ENCODE measurements at places on chromosomes 13 and 19.

GRCh38 chr19:38093587-38093986 lies 130.4 kb downstream of the DPF1 start:
- no peak for DNase-seq

DNA sequence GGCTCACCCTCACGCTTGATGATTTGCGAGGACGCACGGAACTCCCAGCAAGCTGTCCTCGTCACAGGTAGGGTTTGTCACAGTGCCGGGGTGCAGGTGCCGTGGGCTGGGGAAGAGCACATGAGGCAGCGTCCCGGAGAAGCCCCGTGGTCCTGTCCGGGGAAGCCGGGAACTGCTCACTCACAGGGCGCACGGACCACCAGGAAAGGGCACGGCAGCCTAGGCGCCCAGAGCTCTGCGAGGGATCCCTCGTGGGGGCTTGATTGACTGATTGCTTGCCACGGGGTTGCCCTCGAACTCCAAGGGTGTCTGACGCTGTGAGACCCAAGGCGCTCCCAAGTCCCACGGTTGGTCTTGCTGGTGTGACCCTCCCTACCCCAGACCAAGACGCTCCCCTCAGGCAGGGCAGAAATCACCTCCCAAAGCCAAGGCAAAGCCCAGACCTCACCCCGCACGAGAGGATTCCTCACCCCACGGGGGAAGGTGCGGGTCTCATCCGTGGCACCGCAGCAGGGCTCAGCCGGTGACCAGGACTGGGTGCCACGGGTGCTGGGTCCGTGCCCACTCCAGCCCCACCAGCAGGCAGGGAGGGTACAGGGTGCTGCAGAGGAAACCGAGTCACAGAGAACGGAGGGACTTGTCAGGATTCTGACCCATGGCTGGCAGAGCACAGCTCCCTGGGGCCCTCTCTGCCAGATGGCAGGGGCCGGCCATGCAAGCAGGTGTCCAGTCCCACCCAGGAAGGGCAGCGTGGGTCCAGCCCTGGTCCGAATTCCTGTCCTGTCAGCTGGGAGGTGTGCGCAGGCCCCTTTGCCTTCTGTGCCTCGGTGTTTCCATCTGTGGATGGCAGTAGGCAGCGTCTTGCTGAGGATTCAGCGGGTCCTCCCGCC lies 7.7 kb downstream of the C2CD4C start:
- no peak for DNase-seq

DNA sequence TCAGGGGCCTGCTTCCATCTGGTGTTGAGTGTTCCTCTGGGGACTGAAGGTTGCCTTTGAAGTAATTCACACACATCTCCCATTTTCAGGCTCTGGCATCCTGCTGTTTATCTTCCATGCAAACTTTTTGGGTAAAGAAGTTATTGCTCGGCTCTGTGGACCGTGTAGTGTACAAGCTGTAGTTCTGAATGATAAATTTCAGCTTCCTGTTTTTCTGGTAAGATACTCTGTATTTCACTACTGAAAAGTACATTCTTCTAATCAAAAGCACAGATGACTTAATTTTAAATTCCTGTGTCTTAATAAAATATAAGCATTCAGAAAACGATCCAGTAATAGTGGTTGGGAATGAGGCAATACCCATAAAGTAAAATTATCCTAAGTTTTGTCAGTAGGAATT lies 36.7 kb downstream of the MPHOSPH8 start:
- no peak for DNase-seq

DNA sequence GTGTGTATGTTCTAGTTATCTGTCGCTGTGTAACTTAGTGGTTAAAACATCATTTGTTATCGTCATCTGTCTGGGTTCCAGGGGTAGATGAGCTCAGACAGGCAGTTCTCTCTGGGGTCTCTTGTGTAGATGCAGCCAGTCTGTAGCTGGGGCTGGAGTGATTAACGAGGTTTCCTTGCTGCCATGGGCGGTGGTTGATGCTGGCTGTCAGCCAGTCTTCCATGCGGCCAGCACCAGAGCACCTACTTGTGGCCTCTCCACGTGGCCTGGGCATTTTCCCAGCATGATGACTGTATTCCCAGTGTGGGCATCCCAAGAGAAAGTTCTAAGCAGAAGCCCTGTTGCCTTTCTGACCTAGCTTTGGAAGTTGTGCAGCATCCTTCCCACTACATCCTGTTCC lies 10.7 kb downstream of the ERCC5 start:
- no peak for DNase-seq

DNA sequence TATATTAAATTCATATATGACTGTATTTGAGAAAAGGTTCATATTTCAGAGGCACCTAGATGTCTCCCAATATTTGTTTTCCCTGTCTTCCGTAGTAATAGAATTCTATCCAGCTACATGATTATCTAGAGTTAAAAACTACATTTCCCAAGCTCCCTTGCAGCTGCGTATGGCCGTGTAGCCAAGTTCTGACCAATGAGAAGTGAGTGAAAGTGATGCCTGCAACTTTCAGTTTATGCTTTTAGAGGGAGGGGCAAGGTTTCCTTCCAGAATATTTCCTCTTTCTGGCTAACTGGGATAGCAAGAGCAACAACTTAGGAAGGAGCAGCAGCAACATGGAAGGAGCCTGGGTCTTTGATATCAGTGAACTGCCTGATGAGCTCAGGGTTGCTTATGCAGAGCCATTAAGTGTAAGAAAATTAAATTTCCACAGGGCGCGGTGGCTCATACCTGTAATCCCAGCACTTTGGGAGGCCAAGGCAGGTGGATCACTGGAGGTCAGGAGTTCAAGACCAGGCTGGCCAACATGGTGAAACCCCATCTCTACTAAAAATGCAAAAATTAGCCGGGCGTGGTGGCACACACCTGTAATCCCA lies 23.2 kb upstream of the CYP2A13 start:
- no peak for DNase-seq

GRCh38 chr13:86085890-86086289 lies 286.7 kb upstream of the SLITRK6 start:
- DNase-seq, result no peak

DNA sequence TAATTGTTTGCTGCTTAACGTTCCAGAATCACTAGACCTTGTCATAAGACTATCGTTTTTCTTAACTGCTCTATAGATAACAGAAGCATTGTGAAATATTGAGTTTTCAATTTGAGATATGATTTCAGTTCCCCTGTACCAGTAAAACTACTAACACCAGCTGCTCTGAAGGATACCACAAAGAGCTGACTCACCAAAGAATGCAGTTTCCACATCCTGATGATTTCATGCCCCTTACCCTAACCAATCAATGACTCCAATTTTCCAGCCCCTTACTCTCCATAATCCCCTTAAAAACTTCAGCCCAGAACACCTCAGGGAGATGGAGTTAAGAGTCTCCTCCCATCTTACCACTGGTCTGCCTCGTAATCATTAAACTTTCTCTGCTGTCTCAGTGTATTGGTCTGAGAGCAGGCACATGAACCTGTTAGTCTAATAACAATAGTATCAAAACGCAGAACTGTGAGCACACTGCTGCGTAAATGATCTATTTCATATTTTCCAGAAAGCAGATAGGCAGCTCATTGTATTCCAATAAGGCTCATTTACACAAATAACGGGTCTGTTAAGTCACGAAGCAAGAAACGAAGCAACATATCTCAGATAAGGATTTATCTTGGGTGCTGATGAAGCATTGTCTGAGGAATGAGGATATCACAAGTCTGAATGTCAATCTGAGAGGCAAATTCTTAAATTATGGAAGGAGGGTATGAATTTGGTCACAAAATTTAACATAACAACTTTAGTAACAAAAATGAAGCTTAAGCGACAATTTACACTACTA lies 14.1 kb upstream of the CCNA1 start:
- DNase-seq, result no peak

- DNase-seq, result no peak
Observed at GRCh38 chr13:50152224-50152623, 137.0 kb downstream of the KCNRG start.

DNA sequence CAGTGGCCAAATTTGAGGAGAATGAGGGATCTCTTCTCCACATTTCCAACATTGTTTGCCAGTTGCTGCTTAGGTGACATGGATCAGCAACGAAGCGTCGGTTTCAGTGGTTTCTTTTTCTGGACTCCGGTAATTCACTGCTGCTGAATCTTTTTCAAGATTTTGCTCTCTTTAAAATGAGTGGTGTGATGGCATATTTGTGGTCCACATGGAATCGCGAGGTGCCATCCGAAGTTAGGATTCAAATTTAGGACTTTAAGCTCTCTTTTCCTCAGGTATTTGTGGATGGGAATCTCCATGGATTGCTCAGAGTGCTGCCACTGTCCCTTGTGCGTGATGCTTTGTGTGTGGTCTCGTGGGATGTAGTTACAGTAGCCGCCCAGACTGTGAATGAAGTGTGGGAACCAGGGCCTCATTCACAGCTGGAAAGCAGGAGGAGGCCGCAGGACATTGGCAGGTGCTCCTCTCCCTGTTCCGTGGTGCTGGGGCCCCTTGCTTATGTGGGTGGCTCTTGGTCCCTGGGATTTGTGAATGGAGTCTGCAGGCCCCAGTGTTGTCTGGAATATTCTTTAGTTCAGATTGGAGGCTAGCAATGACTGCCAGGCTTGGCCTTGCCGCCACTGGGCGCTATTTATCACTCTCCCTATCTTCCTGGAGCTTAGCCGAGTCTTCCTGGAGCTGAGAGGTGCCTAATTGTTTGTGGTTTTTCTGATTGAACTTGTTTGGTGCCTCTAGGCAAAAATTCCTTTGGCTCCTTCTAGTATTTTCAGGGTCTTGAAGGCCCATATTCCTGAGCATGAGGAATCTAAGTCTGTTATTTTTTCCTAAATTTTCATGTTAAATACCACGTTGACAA lies 1.5 kb downstream of the ILF3 start:
- no peak for DNase-seq

DNA sequence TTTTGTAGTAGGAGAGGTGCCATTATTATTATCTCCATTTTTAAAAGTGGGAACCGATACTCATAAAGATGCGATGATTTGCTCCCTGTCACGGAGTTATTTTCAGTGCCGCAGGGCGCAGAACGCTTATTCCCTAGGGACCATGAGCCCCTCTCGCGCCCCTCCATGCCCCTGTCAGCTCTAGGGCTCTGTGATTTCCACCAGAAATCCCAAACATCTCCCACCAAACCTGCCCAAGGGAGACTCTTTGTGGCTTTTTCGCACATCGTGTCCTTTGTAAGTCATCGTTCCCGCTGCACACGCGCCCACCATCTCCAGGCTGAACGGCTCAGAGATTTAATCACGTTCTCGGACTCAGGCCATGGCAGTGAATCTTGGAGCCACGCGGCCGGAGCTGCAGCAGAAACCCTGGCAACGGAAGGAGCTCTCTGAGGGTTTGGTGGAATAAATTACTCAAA lies 105.1 kb downstream of the DNAJC15 start:
- DNase-seq, result no peak

DNA sequence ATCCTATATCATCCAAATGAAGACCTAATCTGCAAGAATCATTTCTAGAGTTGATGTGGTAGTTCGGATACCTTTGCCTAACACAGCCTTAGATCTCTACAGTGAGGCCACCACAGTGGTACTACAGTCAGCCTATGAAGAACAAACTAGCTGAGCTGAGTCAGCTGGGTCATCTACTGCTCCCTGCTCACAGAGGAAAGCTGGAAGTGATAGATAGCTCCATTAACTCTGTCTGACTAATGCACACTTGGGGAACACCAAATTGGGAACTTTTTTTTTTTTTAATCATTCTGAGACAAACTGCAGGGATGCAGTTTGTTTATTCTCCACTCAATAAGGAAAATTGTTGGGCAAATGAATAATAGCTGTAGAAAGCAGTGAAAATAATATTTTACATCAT lies 1160.6 kb downstream of the PCDH9 start:
- no peak for DNase-seq

- DNase-seq, result no peak
Observed at GRCh38 chr13:112893570-112894422, 75.2 kb upstream of the MCF2L start.

DNA sequence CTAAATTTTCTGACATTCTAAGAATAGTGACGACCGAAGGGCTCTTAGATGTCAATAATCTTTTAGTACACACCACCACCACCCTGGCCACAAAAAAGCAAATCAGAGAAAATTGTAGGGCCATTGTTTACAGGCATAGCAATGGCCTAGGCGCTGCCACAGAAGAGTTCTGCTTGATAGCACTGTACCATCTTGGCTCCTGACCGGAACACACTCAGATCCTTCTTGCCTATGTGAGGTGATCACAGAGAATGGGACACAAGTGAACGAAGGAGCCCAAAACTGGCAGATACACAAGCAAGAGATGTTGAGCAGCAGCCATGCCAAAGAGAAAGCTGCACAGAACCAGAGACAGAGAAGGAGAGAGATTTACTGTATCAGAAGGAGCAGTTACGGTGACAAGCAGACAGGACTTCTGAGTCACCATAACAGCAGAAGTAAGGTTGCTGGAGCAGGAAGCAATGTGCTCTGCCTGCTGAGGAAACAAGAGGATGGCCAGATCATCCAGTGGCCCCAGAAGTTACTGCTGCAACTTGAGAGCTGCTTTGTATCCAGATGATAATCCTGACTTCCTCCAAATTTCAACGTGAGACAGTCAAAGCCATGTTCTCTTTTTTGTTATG lies 105.2 kb downstream of the SLITRK6 start:
- no peak for DNase-seq

- no peak for DNase-seq
Observed at GRCh38 chr13:57665481-57665880, 33.9 kb downstream of the PCDH17 start.

- DNase-seq, result no peak
Observed at GRCh38 chr13:113005076-113005865, 36.3 kb downstream of the MCF2L start.

GRCh38 chr13:45055902-45056648 lies 64.2 kb upstream of the GTF2F2 start:
- DNase-seq, result no peak

GRCh38 chr13:112928972-112929782 lies 39.8 kb upstream of the MCF2L start:
- DNase-seq, result no peak

DNA sequence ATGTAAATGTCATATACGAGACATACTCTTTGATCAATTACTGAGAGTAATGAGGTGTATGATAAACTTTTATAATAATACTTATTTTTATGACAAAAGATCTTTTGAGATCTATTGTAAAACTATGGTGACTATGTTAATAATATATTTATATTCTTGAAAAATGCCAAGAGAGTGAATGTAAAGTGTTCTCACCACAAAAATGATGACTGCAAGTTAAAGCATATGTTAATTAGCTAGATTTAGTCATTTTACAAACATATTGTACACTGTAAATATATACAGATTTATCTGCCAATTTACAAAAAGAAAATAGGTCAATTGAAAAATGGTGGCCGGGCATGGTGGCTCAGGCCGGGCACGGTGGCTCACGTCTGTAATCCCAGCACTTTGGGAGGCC lies 81.0 kb downstream of the GPC6 start:
- DNase-seq, result no peak

All from stimulated activated CD8-positive, alpha-beta memory T cell treated with anti-CD3 and anti-CD28 coated beads, Interleukin-2, amount 100 ng/mL, for 1 hour (primary cell).